ENCODE measurements at places on chromosomes 6 and 20.

GRCh38 chr6:34468378-34468892 is 2.6 kb downstream of the PACSIN1 start:
- DNase-seq = no peak

- no peak for DNase-seq
These were observed 27.9 kb downstream of the BLTP3A start for GRCh38 chr6:34819571-34820480.

- DNase-seq = no peak
These were observed 195.5 kb upstream of the PDE10A start for GRCh38 chr6:165858586-165858985.

GRCh38 chr6:156873654-156874380 is 96.6 kb downstream of the ARID1B start:
- DNase-seq = no peak

- no peak for DNase-seq
These were observed 40.6 kb downstream of the GJA10 start for GRCh38 chr6:89934685-89935366.

GRCh38 chr6:162058281-162058875 is 669.2 kb downstream of the PRKN start:
- DNase-seq = no peak

All from AG04449 (cell line).